Stimulated activated CD4-positive, alpha-beta T cell treated with anti-CD3 and anti-CD28 coated beads, TNF-alpha, amount 100 ng/mL, for 24 hours (primary cell): ENCODE measurements at places on chromosomes 7 and 10.
A peak's percentile ranks its signal among the peaks of the same experiment; 100 is the strongest.

- DNase-seq, result no peak
Measured at GRCh38 chr7:158991824-158992621, 135.7 kb downstream of the DYNC2I1 start.

DNA sequence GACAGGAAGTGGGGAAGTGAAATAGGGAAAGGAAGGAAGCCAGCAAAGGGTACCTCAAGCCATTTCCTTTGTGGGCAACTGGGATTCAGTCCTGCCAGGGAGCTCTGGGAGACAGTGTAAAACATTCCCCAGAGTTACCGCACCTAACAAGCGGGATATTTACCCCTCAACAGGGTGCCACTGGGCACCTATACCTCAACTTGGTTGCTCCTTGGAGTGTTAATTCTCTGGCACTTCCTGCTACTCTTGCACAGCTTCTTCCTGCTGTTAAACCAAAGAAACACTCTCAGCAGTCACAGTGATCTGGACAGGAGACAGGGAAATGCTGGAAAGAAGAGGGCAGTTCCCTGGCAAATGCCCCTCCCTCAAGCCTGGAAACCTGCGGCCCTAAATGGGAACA is 151.3 kb downstream of the REEP3 start:
- no peak for DNase-seq

DNA sequence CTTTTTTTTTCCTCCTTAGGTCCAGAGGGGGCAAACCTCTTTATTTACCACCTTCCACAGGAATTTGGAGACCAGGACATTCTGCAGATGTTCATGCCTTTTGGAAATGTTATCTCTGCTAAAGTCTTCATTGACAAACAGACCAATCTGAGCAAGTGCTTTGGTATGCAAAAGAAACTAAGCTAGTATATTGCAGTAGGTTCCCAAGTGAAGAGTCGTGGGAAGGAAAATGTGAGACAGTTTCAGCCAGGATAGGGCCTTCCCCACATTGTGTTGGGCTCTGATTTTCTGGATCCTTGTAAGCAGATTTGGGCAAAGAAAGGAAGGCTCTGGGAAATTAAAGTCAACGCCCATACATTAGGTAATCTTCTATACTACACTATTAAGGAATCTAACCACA is 285.6 kb downstream of the USP6NL start:
- DNase-seq, result no peak

GRCh38 chr7:132647311-132647710 is 71.0 kb upstream of the PLXNA4 start:
- no peak for DNase-seq

DNA sequence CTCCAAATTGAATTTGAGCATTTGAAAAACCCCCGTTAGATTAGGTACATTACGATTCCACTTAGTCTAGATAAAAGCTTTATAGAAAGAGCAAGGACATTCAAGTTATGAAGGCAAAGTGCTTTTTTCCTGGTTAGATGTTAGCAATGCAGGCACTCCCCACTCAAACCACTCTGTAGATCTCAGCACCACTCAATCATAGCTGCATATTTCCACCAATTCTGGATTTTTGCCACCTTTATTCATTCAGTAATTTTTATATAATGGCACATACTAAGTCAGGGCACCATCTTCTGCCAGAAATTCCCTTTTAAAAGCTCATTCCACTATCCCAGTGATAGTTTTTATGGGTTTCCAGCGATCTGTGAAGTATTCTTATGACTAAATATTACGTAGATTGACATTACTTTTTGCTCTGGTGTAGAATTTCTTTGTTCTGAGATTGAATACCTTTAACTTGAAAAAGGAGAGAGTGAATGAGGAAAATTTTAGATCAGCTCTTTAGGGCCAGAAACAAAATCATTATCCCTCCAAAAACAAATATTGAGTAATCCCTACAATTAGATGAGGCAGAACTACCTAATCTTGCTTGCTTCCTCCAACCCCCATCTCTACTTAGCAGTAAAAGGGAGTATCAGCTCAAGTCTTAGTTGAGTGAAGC is 51.6 kb downstream of the RNLS start:
- no peak for DNase-seq

GRCh38 chr7:134714470-134715205 is 64.8 kb upstream of the CALD1 start:
- no peak for DNase-seq

- no peak for DNase-seq
Measured at GRCh38 chr7:135512135-135512887, 2.4 kb upstream of the CNOT4 start.

- DNase-seq, result no peak
Measured at GRCh38 chr10:101228153-101228965, 904 bp downstream of the LBX1 start.

- DNase-seq, result no peak
Measured at GRCh38 chr10:33180390-33180789, 154.1 kb downstream of the NRP1 start.

- DNase-seq, result no peak
Measured at GRCh38 chr7:129285111-129285510, 60.3 kb downstream of the AHCYL2 start.

DNA sequence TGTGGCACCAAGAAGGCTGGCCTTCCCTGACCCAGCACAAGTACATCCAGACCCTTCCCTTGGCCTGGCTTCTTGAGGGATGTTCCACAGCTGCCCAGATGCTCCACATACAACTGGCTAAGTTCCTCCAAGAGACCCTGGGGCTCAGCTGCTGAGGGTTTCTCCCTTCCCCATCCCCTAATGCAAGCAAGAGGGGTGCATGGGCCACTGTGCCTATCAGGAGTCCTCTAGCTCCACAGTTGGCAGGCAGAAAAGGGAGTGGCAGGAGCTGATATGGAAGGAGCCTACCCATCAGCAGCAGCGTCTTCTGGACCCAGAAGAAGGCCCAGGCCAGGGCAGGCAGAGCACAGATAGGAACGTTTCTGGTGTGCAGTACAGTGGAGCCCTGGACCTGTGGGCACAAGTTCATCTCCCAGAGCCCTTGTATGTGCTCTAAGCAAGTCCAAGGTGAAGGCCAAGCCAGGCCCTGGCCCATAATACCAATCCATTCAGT is 26.2 kb downstream of the VSIR start:
- no peak for DNase-seq

DNA sequence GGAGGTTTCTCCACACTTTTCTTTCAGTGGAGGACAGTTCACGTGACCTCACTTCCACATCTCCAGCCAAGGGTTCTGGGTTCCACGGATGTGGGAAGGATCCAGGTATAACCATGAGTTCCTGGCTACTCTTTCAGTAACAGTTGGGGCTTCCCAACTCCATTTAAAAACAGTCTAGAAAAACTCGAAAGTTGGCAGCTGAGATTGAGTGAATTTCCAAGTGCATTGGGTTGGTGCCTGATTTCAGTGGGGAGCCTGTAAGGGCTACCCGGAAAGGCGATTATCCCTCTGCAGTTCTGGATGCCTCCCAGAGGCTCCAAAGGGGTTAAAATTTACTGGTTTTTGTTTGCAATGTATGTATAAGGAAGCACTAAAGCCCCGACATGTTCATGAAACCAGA is 24.3 kb downstream of the LHFPL3 start:
- no peak for DNase-seq

DNA sequence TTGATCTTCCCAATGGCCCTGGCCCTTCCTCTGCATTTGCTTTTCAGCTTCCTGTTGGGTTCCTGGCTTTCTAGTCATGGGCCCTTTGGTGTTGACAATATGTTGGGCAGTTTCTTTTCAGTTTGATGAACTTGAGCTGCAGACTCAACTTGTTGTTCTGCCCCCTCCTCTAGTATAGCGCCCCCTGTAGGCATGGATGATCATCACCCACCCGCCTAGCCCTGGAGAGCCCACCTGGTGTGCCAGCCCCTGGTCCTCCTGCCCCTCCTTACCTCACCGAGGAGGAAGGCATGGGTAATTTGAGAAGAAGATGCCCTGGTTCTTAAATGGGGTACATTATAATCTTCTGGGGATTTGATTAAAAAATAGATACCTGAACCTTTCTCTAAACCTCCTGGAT is 271.2 kb downstream of the SNX10 start:
- no peak for DNase-seq

- DNase-seq, result no peak
Measured at GRCh38 chr7:36045830-36046341, 107.2 kb upstream of the EEPD1 start.

DNA sequence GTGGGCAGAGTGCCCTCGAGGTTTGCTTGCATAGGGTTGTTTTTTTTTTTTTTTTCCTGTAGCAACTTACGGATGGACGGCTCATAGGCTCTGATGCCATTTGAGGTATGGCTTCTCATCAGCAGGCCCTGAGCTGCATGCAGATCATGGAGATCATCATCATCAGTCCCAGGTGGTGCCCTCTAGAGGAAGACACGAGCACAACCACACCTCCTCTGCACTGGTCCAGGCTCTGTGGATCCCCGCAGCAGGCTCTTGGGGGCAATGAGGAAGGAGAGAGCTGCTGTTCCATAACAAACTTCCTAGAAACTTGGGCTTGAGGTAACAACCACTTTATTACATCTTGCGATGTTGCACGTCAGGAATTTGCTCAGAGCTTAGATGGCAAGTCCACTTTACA is 132.7 kb upstream of the CXCL12 start:
- DNase-seq, result peak; percentile 0

DNA sequence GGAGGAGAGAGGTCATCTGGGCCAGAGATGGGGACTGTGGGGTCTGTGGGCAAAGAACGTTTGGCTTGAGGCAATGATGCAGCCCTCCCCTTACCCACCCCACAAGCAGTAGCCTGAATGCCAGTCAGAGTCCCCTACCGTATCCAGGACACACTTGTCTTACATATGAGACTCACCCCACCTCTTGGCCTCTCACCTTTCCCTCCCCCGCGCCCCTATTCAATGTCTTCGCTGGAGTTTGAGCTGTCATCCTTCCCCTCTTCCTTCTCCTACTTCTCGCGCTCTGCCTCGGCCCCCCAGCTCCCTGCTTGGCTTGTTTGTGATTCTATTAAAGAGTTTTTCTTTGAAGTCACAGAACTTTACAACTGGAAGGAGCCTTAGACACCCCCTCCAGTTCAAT is 8.9 kb downstream of the PRRT4 start:
- DNase-seq, result no peak

DNA sequence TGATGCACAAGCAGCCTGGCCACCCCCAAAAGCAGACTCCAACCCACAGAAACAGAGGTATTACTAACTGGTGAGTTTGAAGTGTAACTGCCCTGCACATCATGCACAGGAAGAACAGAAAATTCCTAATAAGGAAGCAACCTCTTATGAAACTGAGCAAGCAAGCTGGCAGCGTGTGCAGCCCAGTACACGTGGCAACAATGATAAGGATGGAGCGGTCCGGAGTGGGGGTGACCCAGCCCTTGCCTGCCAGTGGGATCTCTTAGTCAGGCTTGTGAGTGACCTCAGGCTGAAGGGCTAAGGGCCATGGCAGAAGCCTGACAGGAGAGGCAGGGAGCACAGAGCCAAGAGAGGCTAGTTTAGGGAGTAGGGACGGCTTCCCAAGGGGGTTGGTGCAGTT is 22.1 kb upstream of the AOAH start:
- no peak for DNase-seq

DNA sequence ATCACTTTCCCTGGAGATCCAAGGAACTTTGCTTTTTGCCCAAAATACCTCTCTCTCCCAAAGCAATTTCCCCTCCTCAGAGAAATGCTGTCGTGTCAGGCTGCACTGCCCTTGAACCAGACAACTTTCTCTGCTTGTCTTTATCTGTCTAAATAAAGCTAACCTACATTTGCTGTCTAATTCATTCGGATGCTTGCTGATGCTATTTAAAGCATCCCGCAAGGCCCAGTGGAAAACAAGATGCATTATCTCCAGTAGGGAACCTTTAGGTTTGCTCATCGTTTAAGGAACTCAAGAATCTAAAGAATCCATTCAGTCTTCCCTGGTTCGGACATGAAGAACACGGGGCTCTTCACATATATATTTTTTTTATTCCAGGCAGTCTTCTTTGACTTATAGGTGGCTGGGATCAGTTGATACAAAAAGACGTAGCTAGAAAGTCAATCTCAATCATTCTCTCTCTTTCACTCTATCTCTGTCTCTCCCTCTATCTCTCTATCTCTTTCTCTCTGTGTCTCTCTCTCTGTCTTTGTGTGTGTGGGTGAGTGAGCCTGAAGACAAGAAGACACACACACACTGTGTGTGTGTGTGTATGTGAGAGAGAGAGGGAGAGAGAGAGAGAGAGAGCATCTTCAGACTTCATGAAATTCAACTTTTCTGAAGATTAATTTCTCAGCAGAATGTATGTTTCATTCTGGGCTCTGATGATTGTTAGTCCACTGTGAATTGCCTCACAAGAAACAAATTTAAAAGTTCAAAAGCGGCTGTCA is 92.8 kb upstream of the MKLN1 start:
- DNase-seq, result no peak

GRCh38 chr7:101950450-101951119 is 133.2 kb downstream of the CUX1 start:
- DNase-seq, result no peak

GRCh38 chr10:97090644-97091043 is 95.1 kb downstream of the SLIT1 start:
- DNase-seq, result no peak

DNA sequence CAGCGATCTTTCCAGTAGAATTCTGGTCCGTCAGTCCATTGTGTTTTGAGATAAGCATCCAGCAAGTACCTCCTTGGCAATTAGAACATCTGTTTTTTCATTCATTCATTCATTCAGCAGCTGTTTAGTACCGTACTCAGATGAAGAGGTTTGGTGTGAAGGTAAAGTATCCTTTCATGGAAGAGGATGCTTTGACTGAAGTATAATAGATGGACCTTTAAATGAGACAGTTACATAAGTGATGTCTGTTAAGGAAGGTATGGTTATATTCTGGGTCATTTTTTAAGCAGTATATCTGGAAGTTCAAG is 1.2 kb downstream of the MAPK8 start:
- DNase-seq, result no peak

GRCh38 chr7:16061011-16061410 is 360.3 kb downstream of the CRPPA start:
- DNase-seq, result no peak

GRCh38 chr7:102152672-102153598 is 133.7 kb upstream of the SH2B2 start:
- DNase-seq, result no peak

- no peak for DNase-seq
Measured at GRCh38 chr10:3077509-3077908, 10.2 kb downstream of the PFKP start.

DNA sequence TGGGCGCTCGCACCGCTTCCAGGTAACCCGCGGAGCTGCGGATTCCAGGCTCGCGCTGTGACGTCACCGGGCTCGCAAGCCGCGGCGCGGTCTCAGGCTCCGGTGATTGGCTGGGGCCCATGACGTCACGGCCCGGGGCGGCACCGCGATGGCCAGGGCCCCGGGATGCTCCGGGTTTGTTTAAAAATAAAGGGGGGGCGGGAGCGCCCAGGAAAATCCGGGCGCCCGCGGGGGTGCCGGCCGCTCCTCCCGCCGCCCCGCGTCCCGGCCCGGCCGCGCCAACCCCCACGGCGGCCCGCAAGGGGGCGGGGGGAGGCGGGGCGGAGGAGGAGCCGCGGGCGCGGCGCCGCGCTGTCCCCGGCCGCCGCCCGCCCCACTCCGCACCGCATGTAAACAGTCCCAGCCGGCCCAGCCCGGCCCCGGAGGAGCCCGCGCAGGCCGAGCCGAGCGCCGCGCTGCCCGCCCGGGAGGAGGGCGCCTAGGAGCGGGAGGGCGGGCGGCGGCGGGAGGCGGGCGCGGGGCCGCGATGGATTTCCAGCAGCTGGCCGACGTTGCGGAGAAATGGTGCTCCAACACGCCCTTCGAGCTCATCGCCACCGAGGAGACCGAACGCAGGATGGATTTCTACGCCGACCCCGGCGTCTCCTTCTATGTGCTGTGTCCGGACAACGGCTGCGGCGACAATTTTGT is at the start of gene MTURN:
Gene MTURN, plus strand, starts transcription at position 376 of the 690 bp plus-strand sequence. Its CDS starts 151 bp downstream, at position 527.
- peak; percentile 70 for DNase-seq

- DNase-seq, result no peak
Measured at GRCh38 chr7:84102213-84102612, 92.4 kb downstream of the SEMA3A start.

- no peak for DNase-seq
Measured at GRCh38 chr10:110723224-110723891, 79.2 kb downstream of the RBM20 start.
